ENCODE measurements at places on chromosomes 6 and 20.
A peak's percentile ranks its signal among the peaks of the same experiment; 100 is the strongest.

- no peak for DNase-seq
Observed at GRCh38 chr6:138063726-138064125, 43.5 kb downstream of the PERP start.

- DNase-seq, result peak; percentile 27
Observed at GRCh38 chr6:28506807-28507475, 8.7 kb downstream of the GPX6 start.

GRCh38 chr6:154509421-154510143, 903 bp downstream of the CNKSR3 start:
- DNase-seq, result no peak

- no peak for DNase-seq
Observed at GRCh38 chr20:20609522-20609921, 102.9 kb downstream of the RALGAPA2 start.

- no peak for DNase-seq
Observed at GRCh38 chr6:141550471-141550870, 582.3 kb upstream of the GJE1 start.

- no peak for DNase-seq
Observed at GRCh38 chr20:36785308-36785707, 11.7 kb upstream of the DSN1 start.

- DNase-seq, result no peak
Observed at GRCh38 chr6:53107091-53107490, 41.5 kb downstream of the GCM1 start.

DNA sequence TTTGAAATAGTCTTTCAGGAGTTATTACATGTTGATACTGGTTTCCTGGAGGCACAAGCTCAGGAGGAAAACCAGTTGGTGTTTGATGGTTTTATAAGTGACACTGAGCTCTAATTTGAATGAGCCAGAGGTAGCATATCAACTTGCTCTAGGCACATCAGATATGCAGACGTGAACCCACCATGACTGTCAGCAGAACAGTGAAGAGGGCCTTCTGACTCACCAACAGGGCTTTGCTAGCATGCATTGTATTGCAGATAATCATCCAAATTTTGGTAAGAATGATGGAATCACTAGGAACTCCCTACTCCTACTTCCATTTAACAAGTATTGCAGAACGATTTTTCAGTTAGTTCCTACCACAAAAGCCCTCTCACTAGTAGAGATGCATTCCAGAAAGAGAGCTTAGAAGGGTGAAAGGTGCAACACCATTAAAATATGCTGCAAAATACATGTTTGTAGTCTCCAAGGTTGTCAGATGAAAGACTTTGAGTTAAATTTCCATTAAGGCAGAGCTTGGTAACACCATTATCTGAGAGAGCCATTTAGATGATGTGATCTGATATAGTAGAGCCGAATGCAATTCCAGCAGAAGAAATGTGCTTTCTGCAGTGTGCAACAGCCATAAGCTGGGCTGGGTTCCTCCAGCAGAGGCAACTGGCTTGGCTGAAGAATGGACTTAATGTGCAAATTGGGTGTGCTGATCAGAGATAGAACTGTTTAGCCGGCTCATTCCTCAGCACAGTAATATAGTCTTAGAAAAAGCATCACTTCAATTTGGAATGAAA, 968.7 kb upstream of the ADGRB3 start:
- no peak for DNase-seq

Measured in CD4-positive, alpha-beta T cell treated with Interleukin-4 for 1 hour (primary cell).